ENCODE measurements at places on chromosomes 4 and X. TPM values are rescaled to one million over a fixed set of nuclear protein-coding genes. Genes with fewer than 3 reads are reported as not detected.

Gene TRO
- total RNA-seq: 13.0 TPM

GRCh38 chr4:41940834-41941233, 5.6 kb downstream of the TMEM33 start:
- H3K27me3 ChIP-seq: no peaks in the 10 kb centered on the region
- no peaks in the 10 kb centered on the region for H3K4me1 ChIP-seq
- no peak overlapping the region for H3K27ac ChIP-seq

DNA sequence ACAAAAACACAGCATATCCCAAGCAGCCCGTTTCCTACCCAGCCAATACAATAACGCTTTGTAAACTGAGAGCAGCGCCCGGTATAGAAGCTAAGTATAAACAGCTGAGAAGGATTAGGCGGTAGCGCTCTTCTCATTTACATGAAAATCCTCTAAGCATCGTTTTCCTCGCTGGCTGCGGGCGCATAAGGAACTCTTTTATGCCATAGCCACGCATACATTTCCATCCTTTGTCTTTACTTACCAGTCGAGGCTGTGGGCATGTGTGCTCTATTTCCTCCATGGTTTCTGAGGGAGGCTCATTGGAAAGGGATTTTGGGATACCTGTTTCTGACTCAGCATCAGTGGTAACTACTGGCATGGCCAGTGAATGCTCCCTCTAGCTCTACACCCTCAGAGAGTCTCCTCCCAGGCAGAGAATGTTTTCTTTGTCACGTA, 383 bp downstream of the PCYT1B start:
- peak overlapping the region; percentile 60 for H3K27ac ChIP-seq
- peaks cover 3% of the 10 kb centered on the region for H3K4me1 ChIP-seq
- no peak for DNase-seq
- peak overlapping the region; percentile 38 for H3K4me3 ChIP-seq

DNA sequence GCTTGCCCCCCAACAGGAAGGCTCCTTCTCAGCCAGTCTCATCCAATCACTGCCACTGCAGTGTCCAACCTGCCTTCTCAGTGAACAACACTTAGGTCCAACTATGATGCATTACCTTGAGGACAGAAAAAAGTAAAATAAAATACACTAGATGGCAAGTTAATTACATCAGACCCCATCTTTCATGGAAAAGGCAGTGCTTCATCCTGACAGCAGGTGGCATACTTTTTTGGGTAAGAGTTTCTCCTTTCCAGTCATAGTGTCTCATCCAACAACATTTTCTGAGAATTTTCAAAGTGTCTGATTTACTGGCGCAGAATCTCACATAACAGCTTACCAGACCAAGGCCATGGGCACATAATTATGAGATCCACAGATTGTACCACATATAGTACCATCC, 1742.8 kb downstream of the PCDH7 start:
- H3K27ac ChIP-seq: no peak overlapping the region
- H3K36me3 ChIP-seq: no peaks in the 10 kb centered on the region
- no peaks in the 10 kb centered on the region for H3K4me1 ChIP-seq
- H3K27me3 ChIP-seq: no peaks in the 10 kb centered on the region
- H3K4me3 ChIP-seq: no peak overlapping the region

DNA sequence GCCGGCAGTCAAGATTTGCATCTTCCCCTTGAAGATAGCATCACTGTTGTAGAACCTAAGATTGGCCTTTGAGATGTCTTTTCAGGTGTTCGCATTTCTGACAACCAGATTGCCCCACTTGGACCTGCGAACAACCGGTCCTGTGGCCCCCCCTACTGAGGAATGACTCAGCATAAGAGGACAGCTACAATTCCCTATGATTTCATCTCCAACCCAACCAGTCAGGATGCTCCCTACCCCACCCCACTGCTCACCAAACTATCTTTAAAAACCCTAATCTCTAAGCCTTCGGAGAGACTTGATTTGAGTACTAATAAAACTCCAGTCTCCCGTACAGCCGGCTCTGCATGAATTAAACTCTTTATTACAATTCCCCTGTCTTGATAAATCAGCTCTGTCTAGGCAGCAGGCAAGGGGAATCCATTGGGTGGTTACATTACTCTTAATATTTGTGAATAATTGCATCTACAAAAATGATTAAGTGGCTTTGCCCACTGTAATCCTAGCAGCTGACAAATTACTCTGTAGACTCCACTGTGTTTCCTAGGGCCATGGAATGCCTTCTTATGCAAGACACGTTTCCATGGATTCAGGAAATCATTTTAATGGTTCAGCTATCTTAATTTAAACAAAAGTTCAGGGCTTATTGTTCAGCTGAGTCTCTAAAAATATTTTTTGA, 95.4 kb downstream of the GPR143 start:
- DNase-seq: no peak
- peak overlapping the region; percentile 57 for H3K27ac ChIP-seq
- H3K4me3 ChIP-seq: no peak overlapping the region
- no peaks in the 10 kb centered on the region for H3K36me3 ChIP-seq
- peaks cover 6% of the 10 kb centered on the region for H3K4me1 ChIP-seq
- no peaks in the 10 kb centered on the region for H3K27me3 ChIP-seq

Gene FGFR3
- 0.16 TPM for total RNA-seq

DNA sequence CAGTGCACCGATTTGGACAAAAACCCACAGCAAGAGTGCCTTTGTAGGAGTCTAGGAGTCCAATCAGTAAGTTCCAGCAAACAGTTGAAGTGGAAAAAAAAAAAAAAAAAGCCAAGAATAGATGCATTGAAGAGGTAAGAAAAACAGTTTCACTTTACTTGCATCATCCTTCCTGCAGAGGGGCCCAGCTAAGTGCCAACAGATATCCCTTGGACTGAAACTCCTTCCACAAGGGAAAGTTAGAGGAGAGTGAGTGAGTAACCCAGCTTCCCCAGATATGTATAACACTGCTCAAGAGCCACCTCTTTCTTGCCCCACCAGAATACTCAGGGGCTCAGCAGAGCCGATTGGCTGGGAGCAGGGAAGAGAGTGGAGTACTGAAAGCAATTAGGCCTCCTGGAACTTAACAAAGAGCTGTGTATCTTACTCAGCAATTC, 617.7 kb upstream of the SMIM31 start:
- no peak for DNase-seq
- no peaks in the 10 kb centered on the region for H3K27me3 ChIP-seq
- no peak overlapping the region for H3K4me3 ChIP-seq
- no peaks in the 10 kb centered on the region for H3K4me1 ChIP-seq
- H3K27ac ChIP-seq: no peak overlapping the region

- no peak overlapping the region for H3K4me3 ChIP-seq
- no peaks in the 10 kb centered on the region for H3K4me1 ChIP-seq
- no peaks in the 10 kb centered on the region for H3K36me3 ChIP-seq
- H3K27me3 ChIP-seq: no peaks in the 10 kb centered on the region
- no peak for DNase-seq
Observed at GRCh38 chrX:84469226-84469625, 33.0 kb downstream of the HDX start.

GRCh38 chrX:150540965-150541364, 27.5 kb upstream of the MTM1 start:
- no peaks in the 10 kb centered on the region for H3K4me1 ChIP-seq
- no peaks in the 10 kb centered on the region for H3K36me3 ChIP-seq
- no peak overlapping the region for H3K27ac ChIP-seq
- no peak overlapping the region for H3K4me3 ChIP-seq
- DNase-seq: no peak

- H3K27me3 ChIP-seq: no peaks in the 10 kb centered on the region
- H3K4me1 ChIP-seq: no peaks in the 10 kb centered on the region
- no peak overlapping the region for H3K4me3 ChIP-seq
- no peak for DNase-seq
- no peak overlapping the region for H3K27ac ChIP-seq
- H3K36me3 ChIP-seq: no peaks in the 10 kb centered on the region
Observed at GRCh38 chrX:29535212-29536162, 679.9 kb upstream of the MAGEB2 start.

Gene INTS12
- total RNA-seq: 24.0 TPM

- H3K36me3 ChIP-seq: no peaks in the 10 kb centered on the region
- H3K4me3 ChIP-seq: no peak overlapping the region
- no peak for DNase-seq
- no peak overlapping the region for H3K27ac ChIP-seq
- no peaks in the 10 kb centered on the region for H3K27me3 ChIP-seq
Observed at GRCh38 chr4:38364383-38364963, 299.5 kb upstream of the KLF3 start.
